Epithelial cell of esophagus (primary cell): ENCODE measurements at places on chromosomes 3 and 15.
A peak's percentile ranks its signal among the peaks of the same experiment; 100 is the strongest.

DNA sequence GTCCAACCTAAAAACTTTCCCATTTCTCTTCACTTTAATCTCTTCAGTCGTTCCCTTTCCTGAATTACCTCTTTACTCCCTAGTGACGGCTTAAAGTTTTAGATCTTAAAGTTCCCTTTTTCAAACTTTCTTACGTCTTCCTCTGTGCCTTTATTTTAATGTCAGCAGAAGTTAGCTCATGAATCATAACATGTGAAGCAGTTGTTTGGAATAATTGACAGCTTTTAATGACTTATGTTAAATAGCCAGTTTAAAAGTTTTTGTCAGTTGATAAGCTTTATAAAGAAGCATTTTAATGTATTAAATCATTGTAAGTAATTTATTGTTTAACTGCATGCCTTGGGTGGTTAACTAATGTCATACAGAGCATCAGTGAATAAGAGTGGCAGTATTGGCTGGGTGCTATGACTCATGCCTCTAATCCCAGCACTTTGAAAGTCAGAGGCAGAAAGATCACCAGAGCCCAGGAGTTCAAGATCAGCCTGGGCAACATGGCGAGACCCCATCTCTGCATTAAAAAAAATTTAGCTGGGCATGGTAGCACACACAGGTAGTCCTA is 33.9 kb downstream of the PIK3CA start:
- DNase-seq, result peak; percentile 45

GRCh38 chr3:81080608-81081007 is 680.8 kb downstream of the GBE1 start:
- no peak for DNase-seq

DNA sequence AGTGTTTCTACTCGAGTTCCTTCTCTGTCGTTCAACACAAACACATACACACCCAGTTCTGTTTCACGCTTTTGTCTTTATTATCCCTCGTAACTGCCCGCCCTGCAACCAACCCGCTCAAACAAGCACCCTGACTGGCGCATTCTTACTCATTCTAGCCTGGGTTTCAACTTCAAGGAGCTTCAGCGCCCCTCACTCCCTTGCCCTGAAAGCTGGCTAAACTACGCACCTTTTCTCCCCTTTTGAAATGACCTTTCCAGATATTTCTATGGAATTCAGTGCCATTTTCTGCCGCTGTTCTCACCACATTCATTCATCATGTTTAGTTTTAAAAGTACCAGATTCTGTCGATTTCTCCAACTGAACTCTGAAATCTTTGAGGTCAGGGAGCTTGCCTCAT is 653 bp upstream of the MFSD1 start:
- peak; percentile 77 for DNase-seq

- DNase-seq, result no peak
These were observed 19.2 kb downstream of the GYG1 start for GRCh38 chr3:149010504-149010951.

- peak; percentile 83 for DNase-seq
These were observed 70.6 kb downstream of the ACAP2 start for GRCh38 chr3:195372220-195372619.

- DNase-seq, result no peak
These were observed 127.8 kb downstream of the EPHB1 start for GRCh38 chr3:134922866-134923265.

GRCh38 chr15:48855501-48856440 is 22.2 kb upstream of the EID1 start:
- peak; percentile 48 for DNase-seq

- no peak for DNase-seq
These were observed 129.6 kb downstream of the GADL1 start for GRCh38 chr3:30764891-30765290.

GRCh38 chr15:40334941-40335795 is 5.6 kb downstream of the CCDC9B start:
- peak; percentile 50 for DNase-seq

- DNase-seq, result no peak
These were observed 21.6 kb upstream of the MOBP start for GRCh38 chr3:39445927-39446326.

- no peak for DNase-seq
These were observed 128.8 kb downstream of the PEX5L start for GRCh38 chr3:179907784-179908482.

GRCh38 chr3:152156880-152157279 is 111.8 kb upstream of the MBNL1 start:
- DNase-seq, result no peak

DNA sequence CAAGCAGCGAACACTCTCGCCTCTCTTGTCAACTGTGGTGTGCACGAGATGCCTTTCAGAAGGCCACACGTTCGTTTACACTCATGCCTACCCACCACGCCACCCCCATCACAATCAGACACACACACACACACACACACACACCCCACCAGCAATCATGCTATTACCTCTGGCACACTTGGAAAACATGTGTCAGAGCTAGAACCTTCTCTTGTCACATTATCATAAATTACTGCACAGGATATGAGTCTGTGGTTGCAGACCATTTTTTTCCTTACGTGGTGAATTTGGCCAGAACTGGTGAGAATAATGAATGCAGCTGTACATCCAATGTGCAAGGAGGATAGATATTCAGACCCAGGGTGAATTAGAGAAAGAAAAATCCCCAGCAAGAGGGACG is 52.4 kb downstream of the TRIM69 start:
- no peak for DNase-seq

DNA sequence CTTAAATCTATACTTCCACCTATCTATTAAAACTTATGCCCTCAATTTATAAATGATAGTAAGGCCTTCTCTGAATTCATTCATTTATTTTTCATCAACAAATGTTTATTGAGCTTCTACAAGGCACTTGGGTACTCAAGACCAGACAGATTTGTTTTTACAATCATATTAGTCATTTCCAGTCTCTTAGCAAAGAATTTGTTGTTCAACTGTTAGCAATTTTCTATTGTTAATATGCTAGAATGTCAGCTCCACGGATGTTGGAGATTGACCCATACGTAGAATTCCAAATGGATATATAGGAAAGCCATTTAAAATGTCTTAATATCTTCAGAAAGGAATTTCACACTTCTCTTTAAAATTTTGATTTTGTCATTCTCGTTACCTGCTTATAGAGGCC is 36.7 kb downstream of the ZBTB38 start:
- DNase-seq, result peak; percentile 65

- DNase-seq, result no peak
These were observed 20.3 kb upstream of the HDAC11 start for GRCh38 chr3:13459605-13460340.

GRCh38 chr3:151568184-151568583 is 107.3 kb upstream of the IGSF10 start:
- no peak for DNase-seq

DNA sequence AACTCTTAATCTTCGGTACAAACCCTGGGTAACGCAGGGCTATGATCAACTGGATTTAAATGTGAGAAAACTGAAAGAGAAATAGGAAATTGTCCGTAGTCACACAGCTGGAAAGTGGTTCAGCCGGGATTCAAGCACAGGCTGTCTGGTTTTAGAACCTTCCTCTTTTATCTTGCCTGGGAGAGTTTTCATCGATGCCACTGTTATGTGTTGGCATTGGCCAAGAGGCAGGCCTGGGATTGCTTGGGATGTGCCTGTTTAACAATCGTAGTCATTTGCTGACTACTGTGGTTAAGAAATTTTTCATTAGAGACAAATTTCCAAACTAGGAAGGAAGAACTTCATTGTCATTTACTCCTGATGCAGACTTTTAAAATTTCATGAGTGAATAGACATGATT is 4.3 kb downstream of the MCTP2 start:
- peak; percentile 65 for DNase-seq

- peak; percentile 47 for DNase-seq
These were observed 101.0 kb downstream of the ANP32A start for GRCh38 chr15:68719672-68720071.

DNA sequence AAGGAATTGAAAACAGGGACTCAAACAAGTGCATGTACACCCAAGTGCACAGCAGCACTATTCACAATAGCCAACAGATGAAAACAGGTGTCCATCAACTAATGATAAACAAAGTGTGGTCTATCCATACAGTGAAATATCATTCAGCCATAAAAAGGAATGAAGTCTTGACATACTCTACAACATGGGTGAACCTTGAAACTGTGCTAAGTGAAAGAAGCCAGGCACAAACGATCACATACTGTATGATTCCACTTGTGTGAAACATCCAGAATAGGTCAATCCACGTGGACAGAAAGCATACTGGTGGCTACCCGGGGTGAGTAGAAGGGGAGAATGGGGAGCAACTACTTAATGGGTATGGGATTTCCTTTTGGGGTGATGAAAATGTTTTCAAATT is 29.6 kb upstream of the PLXND1 start:
- DNase-seq, result no peak

GRCh38 chr3:128076483-128077201 is 24.4 kb downstream of the SEC61A1 start:
- no peak for DNase-seq

DNA sequence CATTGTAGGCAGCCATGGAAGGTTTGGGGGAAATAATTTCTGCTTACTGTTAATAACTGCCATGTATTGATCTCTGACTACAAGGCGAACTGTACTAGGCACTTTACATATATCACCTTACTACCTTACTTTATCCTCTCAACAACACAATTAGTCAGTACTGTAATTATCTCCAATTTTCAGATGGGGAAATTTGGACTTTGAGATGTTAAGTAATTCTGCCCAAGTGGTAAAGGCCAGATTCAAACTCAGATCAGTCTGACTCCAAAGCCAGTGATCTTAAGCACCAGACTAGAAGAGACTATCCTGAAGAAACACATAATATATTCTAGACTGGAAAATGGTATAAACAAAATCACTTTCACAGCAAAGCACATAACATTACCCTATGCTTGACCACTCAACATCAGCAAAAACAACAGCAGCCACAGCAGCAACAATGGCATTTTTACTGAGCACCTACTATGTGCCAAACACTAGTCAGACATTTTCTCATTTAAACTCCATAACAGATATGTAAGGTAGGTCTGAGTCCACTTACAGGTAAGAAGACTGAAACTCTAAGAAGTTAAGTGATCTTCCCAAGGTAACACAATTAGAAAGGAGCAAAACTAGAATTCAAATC is 13.1 kb downstream of the MTHFS start:
- DNase-seq, result no peak

GRCh38 chr3:56357266-56357665 is 111.0 kb downstream of the ERC2 start:
- no peak for DNase-seq

- peak; percentile 68 for DNase-seq
These were observed 106.1 kb upstream of the COL8A1 start for GRCh38 chr3:99532246-99532645.

DNA sequence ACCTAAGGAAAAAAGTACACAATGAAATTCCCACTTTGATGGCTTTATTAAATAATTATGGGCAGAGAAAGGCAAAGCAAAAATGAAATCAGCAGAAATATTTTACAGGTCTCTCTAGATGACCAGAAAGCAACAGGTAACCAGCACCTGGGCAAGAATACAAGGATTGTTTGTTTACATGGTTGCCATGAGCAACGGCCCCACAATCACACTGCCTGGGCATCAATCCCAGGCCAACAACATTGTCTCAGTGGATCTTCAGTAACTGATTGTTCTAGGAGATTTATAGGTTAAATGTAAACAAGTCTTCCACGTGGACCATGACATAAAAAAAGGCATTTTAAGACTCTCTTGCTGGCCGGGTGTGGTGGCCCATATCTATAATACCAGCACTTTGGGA is 82.6 kb downstream of the PDZRN3 start:
- DNase-seq, result peak; percentile 30

- DNase-seq, result peak; percentile 95
These were observed 28.3 kb downstream of the LRIG1 start for GRCh38 chr3:66472313-66473134.
